Substantia nigra (tissue), 51 donors: ENCODE measurements at places on chromosomes 13 and 19.

DNA sequence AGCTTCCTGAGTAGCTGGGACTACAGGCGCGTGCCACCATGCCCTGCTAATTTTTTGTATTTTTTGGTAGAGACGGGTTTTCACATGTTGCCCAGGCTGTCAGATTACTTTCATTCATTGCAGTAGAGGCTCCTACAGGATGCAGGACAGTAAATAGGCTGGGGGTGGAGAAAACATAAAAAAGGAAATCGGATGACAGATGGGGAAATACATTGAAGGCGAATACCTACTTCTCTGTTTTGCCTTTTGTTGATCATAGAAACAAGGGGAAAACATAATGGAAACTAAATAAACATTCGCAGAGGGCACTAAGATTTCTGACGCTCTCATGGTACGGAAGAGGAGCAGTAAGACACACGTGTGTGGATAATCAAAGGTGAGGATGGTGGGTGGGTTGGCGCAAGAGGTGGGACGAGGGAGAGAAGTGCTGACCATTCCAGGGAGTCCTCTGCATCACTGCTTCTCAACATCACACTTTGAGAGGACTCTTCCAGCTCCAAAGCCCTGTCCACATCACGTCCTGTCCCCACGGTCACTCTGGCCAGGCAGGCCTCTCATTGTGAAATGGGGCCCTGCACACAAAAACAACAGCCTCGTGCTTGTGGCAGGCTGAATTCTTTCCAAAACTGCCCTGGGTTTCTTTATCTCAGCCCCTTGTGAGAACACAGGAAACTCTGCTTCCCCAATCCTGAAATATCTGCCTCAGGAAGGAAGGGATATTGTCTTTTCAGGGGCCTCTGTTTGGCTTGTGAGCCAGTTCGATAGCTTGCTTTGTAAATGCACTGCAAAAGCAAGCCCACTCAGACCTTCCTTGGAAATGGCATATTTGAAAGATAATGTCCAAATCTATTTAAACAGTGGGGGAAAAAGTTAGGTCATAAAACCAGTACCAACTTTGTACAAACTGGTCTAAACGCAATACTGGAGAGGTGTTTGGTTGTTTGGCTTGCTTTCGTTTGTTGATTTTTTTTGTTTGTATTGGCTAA lies 188.5 kb downstream of the FOXO1 start:
- no peak for DNase-seq

- no peak for DNase-seq
Observed at GRCh38 chr13:91162180-91162579, 185.3 kb upstream of the MIR17HG start.

GRCh38 chr19:11905928-11906327 lies 18.3 kb downstream of the ZNF69 start:
- DNase-seq: no peak

GRCh38 chr19:7346488-7346971 lies 2.2 kb upstream of the ARHGEF18 start:
- DNase-seq: no peak
